ENCODE measurements at places on chromosomes 4 and X.

GRCh38 chr4:107616838-107617389, 103.1 kb downstream of the PAPSS1 start:
- no peak for DNase-seq

DNA sequence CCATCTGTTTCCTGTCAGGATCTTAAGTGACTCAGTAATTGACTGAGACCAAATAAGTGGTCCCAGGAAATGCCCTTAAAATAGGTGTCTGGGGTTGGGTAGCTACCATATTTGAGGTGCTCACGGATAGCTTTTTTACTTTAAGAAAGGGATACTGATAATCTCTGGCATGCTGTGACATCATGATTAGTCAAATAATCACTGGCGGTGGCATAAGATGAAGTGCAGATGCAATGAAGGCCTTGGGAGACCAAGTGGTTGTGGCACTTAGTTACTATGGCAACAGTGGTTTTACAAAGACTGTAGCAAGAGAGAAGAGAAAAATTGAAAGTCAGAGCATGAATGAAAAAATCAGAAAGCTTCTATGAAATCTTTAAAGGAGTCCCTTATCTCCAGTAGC, 114.5 kb upstream of the SLIT2 start:
- no peak for DNase-seq

DNA sequence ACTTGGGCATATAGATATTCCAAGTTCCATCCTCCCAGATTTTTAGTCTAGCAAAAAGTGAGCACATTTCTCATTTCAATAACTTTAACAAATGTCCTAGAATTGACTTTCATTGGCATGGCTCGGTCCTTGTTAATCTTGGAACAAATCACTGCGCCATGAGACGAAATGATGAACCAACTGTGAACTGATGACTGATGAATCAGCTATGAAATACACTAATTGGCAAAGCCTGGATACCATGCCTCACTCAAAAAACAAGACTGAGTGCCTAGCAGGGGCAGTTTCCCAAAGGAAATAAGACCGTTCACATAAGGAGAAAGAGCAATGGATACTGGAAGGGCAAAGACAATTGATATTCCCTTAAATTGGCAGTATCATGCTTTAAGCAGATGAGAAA, 248.6 kb upstream of the VEGFC start:
- DNase-seq = no peak

DNA sequence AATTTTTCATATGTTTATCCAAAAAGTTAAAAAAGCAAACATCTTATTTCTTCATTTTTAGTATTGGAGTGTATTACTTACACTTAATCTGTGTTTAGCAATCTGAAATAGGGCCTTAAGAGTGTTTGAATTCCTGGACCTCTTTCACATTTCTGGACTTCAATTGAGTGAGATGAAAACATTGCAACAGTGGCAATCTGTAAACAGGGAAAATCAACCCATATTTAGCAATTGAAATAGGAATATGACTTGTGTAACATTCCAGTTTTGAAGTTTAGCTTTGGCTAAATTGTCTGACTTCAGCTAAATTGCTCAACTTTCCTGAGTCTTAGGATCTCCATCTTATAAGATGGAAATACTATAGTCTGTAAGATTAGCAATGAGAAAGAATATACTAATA, 34.6 kb upstream of the FHL1 start:
- no peak for DNase-seq

DNA sequence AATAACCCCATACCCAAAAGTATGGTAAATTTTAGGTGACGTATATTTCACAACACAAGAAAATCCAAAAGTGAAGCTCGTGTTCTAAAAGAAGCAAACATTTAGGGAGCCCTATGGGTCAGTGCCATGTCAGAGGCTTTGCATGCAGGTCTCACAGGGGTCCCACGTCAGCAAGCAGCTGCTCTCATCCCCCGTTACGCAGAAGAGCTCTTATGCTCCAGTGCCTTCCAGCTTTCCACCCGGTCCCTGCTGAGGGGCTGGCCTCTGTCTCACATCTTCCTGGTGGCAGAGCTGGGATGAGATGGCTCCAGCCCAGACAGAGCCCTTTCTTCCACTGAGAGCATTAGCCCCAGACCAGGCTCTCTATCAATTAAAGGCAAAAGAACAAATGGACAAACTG, 82.0 kb downstream of the IRF2 start:
- DNase-seq = no peak

GRCh38 chr4:151942971-151943370, 182.2 kb upstream of the GATB start:
- no peak for DNase-seq

DNA sequence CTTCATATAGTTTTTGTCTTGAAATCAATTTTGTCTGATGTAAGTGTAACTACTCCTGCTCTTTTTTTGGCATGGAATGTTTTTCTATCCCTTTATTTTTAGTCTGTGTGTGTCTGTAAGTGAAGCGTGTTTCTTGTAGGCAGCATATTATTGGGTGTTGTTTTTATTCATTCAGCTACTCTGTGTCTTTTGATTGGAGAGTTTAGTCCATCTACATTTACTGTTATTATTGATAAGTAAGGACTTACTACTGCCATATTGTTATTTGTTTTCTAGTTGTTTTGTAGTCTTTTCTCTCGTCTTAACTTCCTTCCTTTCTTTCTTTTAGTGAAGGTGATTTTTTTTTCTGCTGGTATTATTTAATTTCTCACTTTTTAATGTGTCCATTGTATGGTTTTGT, 30.5 kb upstream of the TMLHE start:
- DNase-seq = no peak

GRCh38 chr4:151664289-151664688, 96.5 kb downstream of the GATB start:
- no peak for DNase-seq

GRCh38 chr4:75030649-75031235, 97.8 kb downstream of the PARM1 start:
- no peak for DNase-seq

DNA sequence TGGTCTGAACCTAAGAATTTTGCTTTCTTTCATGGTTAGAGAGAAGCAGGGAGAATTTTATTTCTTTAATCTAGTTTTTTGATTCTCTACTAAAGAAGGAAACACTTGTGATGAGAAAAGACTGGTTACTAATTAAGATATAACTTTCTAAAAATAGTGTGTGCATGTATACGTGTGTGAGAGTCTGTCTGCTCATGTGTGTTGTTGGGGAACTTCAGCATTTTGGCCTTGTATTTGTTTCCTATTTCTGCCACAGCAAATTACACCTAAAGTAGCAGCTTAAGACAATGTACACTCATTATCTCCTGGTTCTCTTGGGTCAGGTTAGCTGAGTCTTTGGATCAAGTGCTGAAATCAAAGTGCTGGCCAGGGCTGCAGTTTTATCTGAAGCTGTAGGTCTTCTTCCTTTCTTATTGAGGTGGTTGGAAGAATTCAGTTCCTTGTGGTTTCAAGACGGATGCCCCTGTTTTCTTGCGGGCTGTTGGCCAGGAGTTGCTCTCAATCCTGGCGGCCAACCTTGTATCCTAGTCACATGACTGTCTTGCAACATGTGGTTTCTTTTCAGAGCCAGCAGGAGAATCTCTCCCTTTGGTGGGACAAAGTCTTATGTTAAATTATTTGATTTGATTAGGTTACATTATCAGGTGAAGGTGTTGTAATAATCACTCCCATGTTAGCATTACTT, 188.4 kb upstream of the CLNK start:
- no peak for DNase-seq

- no peak for DNase-seq
Measured at GRCh38 chr4:77376788-77377460, 219.9 kb downstream of the CCNG2 start.

DNA sequence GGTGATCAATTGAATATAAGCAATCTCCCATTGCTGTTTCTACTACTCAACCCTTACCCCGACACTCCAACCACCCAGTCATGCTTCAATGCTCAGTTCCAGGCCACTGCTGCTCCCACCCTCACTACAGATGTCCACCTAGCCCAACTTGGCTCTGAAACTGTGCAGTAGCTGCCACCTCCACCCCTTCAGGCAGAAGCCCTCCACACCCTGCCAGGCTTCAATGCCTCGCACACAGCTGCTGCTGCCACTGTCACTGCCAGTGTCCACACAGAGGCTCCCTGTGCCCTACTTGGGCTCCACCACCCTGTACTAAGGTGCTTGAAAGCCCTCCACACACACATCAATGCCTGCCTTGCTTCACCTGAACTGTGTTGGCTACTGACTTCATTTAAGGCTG, 34.6 kb downstream of the LAMTOR3 start:
- no peak for DNase-seq

DNA sequence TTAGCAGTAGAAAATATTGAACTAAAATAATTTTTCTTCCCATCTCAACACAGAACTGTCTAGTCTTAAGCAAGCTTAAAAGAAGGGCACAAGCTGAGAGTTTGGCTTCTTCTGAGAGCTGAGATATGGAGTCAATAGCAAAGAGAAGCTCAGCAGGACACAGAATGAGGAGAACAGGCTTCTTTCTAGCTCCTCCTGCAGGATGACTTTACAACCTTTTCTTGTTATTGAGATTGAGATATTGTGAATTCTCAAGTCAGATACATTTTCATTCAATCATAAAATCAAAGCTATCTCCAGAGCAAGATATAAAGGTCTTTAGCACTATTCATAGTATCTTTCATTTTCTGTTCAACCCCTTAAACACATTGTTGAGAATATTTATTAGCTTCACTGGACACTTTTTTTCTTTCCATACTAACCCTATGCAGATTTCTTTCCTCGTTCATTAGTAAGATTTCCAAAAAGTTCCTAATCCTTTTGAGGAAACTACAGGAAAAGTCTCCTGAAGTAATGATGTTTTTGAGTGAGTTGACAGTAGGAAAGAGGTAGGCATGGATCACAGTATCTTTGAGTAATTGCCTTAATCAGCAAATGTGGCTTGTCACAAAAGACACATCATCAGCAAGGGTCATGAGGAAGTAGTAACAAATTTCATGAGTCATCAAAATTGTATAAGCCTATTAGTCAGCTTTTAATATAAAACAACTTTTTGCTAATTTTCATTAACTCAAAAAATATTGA, 17.8 kb upstream of the CXCL3 start:
- DNase-seq = no peak

GRCh38 chr4:6201580-6202091, 1.3 kb upstream of the JAKMIP1 start:
- DNase-seq = no peak

GRCh38 chr4:143026459-143027170, 158.1 kb upstream of the USP38 start:
- no peak for DNase-seq

GRCh38 chr4:37825968-37826294, 555 bp upstream of the PGM2 start:
- DNase-seq = no peak

DNA sequence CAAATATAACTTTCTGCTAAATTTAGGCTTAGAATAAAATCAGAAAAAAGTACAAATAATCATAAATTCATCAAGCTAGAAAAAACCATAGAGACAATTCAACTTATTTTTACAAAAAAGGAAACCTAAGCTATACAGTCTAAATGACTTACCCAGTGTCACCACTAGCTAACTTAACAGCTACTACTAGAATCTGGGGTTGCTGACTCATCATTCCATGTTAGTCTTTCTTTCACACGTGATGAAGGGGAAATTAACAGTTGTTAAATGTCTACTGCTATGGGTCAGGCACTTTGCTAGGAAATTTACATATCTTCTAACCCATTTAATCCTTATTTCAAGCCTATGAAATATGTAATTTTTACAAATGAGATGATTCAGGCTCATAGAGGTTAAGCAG, 349.3 kb upstream of the GALNT7 start:
- DNase-seq = no peak

DNA sequence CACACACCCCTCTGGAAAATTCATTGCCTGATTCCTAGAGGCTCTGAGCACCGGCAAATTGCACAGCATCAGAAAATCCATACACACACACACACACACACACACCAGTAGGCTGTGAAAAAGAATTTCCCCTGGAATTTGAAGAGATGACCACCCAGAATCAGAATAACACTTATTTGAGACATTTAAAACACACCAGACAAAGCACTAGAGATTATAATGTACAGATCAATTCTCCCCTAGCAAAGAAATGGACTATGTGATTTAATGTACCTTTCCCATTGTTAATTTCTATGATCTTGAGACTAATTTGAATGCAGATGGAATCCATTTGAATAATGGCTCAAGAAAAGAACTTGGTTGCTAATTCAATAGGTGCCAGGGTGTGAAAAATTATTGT, 399.3 kb downstream of the HNRNPD start:
- DNase-seq = no peak

GRCh38 chrX:114582698-114583395, 1.0 kb upstream of the HTR2C start:
- no peak for DNase-seq

DNA sequence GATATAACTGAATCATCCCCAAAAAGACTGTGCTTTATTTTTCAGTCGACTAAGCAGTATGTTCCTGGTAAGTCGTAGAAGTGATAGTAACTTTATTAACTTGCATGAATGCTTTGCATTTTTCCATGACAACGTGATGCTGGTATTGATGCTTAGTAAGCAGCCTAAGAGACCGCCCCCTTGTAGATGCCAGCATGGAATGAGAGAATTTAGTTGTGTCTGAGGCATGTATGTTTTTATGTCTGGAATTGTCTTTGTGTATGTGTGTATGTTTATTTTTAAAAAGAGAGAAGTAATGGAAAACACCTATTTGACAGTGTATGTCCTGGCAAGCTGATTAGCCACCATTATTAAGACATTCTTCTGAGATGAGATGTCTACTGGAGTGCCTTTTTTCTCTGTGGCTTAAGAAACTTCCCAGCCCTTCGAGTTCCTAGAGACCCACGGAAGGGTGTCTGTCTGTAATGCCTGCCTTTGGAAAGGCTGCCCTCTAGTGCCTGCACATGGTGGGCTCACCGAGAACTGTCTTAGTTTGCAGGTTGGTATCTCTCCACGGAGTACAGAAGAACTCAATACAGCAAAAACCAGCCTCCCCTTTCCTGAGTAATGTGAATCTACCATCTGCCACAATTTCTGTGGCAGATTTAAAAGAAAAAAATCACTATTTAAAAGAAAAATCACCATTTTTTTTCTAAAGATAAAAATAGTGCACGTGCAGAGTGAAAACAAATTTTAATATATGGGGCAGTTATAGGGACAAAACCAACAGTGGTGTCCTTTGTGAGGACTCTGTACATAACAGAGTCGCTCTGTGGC, 85.9 kb downstream of the AASDH start:
- DNase-seq = peak; percentile 3

DNA sequence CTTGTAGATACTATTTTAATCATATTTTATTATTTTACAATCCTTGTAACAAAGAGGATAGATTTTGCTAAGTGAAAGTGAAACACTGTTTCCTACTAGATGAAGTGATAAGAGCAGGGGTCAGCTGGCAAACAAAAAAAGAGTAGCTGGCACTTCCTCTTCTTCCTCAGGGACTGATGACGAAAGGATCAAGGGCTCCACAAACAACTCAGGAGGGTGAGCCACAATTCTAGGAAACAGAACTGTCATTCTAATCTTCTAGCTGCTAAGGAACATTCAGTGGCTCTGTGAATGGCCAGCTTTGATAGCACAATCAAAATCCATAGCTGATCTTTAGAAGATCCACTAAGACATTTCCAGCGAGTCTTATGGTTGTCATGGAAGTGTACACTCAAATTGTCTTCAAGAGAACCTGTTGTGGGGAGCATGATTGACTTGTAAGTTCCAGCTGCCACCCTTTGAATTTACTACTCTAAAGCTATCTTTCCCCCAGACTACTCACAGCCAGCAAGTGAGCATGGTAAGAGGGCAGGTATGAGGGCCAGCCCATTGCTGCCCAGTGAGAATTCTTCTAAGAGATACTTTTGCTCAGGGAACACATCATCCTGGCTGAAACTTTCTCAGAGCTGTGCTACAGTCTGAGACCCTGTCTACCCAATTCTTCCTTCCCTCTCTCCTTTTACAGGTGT, 275.7 kb upstream of the RASGEF1B start:
- no peak for DNase-seq

GRCh38 chrX:124726881-124727280, 380.5 kb downstream of the SH2D1A start:
- no peak for DNase-seq

Data from activated CD8-positive, alpha-beta memory T cell treated with anti-CD3 and anti-CD28 coated beads for 1 hour (primary cell).